Cortex of kidney (tissue), 1 donor: ENCODE measurements at places on chromosomes 12 and 14.

GRCh38 chr12:45368841-45369489, 153.1 kb downstream of the ANO6 start:
- no peak for DNase-seq

GRCh38 chr12:28190321-28191050, at the start of gene CCDC91:
CCDC91 (plus strand) TSS chr12:28190456; CDS start chr12:28257216, 66,760 bp downstream.
- peak; percentile 33 for DNase-seq

- no peak for DNase-seq
These were observed 153.6 kb upstream of the ARID2 start for GRCh38 chr12:45575823-45576475.

DNA sequence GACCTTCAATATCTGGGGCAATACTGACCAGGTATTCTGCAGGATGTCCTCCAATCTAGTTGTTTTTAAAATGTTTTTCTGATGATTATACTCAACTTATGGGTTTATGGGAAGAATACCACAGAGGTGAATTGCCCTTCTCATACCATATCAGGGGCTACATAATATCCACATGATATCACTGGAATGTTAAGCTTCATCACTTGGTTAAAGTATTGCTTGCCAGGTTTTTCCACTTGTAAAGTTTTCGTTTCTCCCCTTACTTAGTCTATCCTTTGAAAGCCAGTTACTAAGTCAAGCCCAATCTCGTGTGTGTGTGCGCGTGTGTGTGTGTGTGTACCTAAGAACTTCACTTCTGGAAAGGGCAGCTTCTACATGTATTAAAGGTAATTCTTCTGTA, 980.9 kb upstream of the FBXO33 start:
- no peak for DNase-seq

- no peak for DNase-seq
These were observed 11.5 kb upstream of the RASSF3 start for GRCh38 chr12:64598831-64599230.

DNA sequence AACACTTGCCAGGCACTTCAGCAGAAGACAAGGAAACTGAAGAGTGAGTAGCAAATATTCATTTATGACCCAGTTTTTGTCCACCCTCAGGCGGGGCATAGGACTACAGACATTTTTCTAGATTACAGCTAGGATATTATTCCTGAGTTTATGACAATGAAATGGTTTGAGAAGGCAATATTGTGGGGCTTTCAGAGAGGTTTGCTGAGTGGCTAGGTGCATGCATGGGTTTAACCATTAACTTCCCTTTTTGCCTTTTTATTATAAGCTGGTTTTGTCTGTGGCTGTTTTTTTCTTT, 104.0 kb upstream of the BCAT1 start:
- no peak for DNase-seq

- DNase-seq = no peak
These were observed 1217.4 kb upstream of the FLRT2 start for GRCh38 chr14:84312551-84312950.
